ENCODE measurements at places on chromosomes 16 and 17.

DNA sequence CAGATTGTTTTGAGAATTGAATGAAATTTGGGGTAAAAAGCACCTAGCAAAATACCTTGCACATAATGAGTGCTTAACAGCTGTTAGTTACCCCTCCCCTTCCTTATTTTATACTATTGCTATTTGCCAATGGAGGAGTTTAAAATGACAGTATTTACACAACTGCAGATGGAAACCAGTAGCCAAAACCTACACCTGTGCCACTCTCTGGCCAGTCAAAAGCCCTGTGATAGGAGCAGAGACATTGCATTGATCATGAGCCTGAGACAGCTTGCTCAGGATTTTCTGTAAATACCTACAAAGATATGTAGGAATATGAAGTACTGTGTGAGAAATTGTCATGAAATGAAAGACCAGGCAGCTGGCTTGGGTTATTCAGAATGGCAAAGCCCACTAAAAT is 115.3 kb upstream of the HLF start:
- DNase-seq = no peak

GRCh38 chr17:65334406-65334805 is 197.2 kb downstream of the RGS9 start:
- no peak for DNase-seq

DNA sequence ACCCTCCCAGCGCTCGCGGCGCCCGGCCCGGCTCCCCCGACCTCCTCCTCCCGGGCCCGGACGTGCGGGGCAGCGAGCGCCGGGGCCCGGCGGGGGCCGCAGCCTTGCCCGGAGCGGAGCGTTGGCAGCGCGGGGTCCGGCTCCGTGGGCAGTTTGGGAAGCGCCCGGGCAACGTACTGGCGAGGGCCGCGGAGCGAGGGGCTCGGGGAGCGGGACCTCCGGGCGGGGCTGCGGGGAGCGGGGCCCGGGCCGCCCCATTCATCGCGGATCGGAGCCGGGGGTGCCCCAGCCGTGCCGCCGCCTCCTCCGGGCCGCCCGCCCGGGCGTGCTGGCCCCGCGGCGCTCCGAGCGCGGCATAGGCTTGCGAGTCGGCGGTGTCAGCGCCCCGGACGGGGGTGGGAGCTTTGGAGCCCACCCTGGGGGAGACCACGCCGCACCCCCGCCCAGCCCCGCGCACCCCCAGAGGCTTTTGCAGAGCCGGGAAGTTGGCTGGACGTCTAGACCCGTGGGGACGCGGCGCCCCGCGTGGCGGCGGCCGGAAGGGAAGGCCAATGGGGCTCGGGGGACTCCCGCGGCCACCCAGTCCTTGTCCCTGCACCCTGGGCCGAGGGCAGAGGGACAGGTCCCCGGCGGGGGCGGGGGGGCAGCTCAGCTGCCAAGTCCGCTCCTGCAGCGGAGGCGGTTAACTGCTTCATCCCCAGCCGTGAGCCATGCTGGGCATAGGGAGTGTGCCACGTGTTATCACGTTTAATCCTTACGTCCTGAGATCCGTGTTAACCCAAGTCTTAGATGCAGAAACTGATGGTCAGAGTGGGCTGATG is 852 bp downstream of the ZNF469 start:
- no peak for DNase-seq

DNA sequence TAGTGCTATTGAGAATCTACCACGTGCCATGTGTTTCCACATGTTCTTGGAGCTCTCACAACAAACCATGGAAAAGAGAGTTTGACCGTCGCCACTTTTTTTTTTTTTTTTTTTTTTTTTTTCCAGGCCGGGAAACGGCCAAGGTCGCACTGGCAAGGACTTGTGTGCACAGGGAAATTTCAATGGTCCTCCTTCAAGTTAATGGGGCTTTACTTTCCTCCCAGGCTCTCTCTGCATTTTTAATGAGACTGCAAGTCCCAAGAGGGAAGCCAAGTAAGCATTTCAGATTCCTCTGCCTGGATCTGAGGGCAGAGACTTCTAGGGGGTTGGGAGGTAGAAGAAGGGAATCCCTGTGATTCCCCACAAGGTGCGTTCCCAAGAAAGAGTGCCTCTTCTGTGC is 94.7 kb upstream of the MPHOSPH6 start:
- no peak for DNase-seq

GRCh38 chr16:10683170-10683569 is 11.6 kb downstream of the TEKT5 start:
- no peak for DNase-seq

GRCh38 chr16:67470359-67470758 is 10.6 kb downstream of the ATP6V0D1 start:
- no peak for DNase-seq

- no peak for DNase-seq
Observed at GRCh38 chr17:35901631-35902175, 21.5 kb upstream of the CCL5 start.

DNA sequence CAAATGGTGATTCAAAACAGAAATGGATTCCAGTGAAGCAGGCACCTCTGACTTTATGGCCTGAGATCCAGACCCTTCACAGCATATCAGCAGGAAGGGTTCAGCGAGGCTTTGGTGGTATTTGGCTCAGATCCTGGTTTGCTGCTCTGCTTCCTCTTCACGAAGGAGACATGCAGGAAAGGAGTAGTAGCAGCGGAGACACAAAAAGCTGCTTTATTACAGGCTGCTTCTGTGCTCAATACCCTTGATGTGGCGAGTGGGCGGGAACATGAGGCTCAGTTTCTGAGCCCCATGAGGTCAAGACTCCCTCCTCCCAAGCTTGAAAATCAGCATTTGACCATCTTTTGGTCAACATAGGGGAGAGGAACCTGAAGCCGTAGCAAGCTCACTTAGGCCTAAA is 213.3 kb upstream of the AXIN2 start:
- no peak for DNase-seq

DNA sequence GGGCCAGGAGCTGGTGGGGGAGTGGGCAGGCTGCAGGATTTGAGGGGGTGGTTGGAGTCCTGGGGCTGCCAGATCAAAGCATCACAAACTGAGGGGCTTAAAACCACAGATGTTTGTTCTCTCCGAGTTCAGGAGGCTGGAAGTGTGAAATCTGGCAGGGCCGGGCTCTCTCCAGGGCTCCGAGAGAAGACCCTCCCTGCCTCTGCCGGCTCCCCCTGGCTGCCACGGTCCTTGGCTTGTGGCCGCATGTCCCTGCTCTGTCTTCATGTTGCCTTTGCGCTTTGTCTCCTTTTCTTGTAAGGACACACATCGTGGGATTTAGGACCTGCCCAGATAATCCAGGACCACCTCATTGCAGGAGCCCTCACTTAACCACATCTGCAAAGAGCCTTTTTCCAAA is 139.8 kb upstream of the GSE1 start:
- DNase-seq = no peak

DNA sequence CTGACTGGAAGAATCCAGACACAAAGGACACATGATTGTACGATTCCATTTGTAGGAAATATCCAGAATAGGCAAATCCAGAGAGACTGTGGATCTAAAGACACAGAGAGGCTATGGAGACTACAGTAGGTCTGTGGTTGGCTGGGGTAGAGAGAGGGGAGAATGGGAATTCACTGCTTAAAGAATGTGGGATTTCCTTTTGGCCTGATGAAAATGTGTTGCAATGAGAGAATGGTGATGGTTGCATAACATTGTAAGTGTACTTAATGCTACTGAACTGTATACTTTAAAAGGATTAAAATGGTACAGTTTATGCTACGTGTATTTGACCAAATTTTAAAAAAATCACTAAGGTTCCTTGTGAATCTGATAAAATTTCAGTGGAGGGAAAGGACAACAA is 62.1 kb downstream of the GPRC5B start:
- no peak for DNase-seq

- no peak for DNase-seq
Observed at GRCh38 chr17:36945140-36945539, 3.6 kb upstream of the AATF start.

DNA sequence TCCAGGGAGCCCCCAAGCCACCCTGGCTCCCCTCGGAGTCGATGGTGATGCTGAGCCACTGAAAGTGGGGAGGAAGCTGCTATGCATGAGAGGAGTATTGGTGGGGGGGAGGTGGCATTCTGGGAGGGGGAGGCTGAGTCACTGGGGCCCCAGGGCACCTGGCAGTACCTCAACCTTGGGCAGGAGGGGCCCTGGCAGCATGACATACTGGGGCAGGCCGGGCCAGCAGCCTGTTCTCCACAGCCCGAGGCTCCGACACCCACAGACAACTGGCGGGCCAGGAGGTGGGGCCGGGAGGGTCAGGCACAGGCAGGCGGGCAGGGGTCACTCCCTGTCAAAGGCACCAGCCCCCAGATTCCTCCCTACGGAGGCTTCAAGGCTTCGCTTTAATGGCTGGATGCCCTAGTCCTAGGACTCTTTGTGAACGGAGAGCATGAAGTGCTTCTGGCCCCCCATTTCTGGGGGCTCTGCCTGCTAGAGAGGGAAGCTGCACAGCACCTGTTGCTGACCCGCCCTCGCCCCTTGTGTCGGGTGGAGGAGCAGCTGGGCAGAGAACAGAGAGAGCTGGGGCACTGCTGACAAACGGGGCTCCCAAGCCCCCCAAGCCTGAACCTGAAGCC is 928 bp downstream of the CASKIN2 start:
- no peak for DNase-seq

GRCh38 chr16:181565-182021 is 1.3 kb downstream of the HBQ1 start:
- DNase-seq = no peak

DNA sequence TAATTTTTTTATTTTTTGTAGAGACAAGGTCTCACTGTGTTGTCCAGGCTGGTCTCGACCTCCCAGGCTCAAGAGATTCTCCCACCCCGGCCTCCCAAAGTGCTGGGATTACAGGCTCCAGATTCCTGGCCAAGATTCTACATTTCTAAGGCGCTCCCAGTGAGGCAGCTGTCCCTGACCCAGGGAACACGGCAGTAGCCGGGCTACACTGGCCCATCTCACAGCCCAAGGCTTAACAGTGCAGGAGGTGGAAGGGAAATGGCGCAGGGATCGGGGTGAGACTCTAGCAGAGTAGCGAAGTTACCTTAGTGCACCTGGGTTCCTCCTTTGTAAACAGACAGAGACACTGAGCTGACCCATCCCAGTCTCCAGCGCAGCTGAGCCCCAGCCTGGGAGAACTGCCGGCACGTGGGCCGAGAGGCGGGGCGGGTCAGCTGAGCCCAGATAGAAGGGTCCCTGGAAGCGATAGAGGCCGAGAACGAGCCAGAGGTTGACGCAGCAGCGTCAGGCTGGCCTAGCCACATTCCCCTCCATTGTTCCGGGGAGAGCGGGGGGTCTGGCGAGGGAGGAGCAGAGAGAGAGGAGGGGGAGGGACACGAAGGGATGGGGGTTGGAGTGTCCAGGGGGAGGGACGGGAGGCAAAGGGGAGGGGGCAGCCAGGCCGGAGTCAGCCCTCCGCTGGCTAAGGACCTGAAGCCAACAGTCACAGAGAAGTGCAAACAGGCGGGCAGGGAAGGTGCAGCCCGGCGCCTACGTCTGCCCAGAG is 2.5 kb downstream of the CARHSP1 start:
- DNase-seq = no peak

DNA sequence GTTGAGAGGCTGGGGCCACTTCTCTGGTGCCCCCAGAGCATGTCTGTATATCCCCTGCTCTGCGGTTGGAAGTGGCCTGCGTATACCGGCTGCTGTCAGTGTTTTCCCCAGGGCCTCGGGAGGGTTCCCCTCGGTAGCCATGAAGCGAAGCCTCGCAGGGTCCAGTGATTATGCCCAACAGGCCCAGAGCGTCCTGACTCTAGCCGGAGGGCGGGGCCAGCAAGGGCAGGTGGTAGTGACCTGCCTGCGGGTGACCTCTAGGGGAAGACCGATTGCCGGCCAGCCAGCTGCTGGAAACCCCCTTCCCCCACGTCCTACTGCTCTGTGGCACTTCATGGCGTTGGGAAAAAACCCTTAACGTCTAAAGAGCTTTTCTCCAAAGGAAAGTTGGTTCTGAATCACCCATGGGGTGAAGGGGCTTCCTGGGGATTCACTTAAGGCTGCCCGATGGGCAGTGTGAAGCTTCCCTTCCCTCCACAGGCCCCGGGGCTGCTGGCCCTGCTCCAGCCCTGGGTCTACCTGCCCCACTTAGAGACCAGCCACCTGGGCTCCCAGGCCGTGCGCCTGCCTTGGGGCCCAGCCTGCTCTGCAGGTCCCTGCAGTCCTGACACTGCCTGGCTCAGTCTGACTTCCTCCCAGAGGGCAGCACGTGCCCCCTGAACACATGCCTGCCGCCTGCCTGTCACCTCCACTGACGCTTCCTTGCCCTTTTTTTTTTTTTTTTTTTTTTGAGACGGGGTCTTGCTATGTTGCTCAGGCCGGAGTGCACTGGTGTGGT is 72.8 kb downstream of the SOCS1 start:
- no peak for DNase-seq

GRCh38 chr16:85754413-85754812 is 3.5 kb upstream of the C16orf74 start:
- DNase-seq = no peak

GRCh38 chr17:39429600-39429999 is 21.5 kb downstream of the MED1 start:
- DNase-seq = no peak

GRCh38 chr17:29847527-29848400 is 82.3 kb downstream of the SSH2 start:
- no peak for DNase-seq

DNA sequence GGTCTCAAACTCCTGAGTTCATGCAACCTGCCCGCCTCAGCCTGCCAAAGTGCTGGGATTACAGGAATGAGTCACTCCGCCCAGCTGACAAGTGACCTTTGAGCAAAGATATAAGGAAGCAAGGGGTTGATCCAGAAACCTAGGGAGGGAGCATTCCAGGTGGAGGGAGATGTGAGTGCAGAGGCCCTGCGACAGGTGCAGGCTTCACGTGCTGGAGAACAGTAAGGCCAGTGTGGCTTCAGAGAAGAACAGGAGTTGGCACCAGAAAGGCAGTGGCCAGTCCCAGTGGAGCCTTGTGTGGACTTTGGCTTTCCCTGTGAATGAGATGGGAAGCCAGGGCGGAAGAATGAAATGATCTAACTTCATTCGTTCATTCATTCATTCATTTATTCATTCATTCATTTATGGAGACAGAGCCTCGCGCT is 73.6 kb upstream of the HAS3 start:
- DNase-seq = no peak

DNA sequence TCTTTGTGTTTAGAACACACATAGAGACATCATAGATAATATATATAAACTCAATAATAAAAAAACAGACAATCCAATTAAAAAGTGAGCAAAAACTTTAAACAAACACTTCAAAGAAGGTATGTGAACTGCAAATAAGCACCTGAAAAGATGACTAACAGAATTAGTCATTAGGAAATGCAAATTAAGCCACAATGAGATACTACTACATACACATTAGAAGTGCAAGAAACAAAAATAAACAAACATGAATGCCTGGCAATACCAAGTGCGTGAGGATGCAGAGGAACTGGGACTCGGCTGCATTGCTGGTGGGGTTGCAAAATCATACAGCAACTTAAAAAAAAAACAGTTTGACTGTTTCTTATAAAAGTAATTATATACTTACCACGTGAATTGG is 799.0 kb downstream of the KCNJ2 start:
- DNase-seq = no peak

Data from pulmonary artery endothelial cell (primary cell).